ENCODE measurements at places on chromosomes 3 and 15.
A peak's percentile ranks its signal among the peaks of the same experiment; 100 is the strongest.

GRCh38 chr3:62260655-62261054 is 112.7 kb downstream of the FEZF2 start:
- DNase-seq = no peak

GRCh38 chr3:31004025-31004678 is 109.7 kb upstream of the GADL1 start:
- DNase-seq = no peak

DNA sequence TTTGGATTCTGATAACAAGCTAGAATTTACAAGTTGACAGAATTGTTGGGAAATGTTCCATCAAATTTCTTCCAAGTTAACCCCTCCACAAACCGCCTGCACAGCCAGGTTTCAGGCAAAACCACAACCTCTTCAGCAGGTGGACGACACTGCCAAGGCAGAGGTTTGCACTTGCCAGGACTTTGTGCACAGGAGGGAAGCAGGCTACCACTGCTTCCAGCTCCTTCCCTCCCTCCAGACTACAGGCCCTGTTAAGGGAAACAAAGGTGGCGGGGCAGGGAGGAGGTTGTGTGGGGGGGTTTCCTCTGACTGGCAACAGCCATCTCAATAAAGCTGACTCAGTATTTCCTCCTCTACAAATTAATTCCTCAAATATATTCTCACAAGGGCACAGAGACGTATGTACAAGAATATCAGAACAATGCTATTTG is 42.2 kb downstream of the TBC1D2B start:
- no peak for DNase-seq

DNA sequence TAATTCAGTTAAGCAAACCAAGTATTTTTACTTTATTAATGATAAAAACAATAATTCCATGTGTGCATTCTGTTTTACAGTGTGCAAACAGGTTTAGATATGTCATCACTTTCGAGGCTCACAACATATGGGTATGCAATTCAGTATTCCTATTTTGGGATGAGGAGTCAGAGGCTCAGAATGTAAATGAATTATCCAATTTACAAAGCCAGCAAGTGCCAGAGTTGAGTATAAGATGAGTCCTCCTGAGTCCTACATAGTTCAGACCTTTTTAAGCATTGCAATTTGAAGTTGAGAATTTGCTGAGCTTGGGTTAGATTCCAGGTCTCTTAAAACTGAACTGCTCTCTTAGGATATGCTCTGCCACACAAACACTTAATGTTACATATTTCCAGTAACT is 424.2 kb upstream of the ROBO2 start:
- no peak for DNase-seq

DNA sequence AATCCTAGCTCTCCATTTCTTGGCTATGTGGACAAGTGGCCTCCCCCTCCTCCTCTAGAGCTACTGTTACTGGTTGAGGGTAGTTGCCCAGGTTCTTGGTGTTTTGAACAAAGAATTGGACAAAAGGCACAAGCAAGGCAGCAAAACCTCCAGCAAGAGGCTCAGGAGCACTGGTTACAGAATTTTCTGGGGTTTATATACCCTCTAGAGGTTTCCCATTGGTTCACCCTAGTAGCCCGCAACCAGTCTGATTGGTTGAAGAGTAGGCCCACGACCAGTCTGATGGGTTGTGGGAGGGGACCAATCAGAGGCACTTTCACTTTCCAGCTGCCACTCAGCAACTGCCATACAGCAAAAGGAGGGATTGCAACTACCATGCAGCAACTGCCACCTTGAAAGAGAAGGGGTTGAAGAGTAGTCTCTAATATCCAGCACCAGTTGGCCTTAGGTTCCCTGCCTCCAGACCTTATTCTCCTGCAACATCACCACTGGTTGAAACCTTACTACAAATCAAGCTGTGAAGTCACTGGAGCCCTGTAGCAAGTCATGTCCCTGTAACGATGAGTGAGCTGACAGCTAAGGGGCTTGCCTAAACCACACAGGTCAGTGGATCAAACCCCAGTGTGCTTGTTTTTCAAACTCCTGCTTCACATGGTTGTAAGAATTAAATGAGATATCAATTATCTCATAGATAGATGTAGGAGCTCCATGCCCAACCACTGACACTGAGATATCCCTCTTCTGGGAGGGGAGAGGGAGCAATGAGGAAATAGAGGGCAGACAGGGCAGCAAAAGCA is 2.9 kb upstream of the C15orf39 start:
- DNase-seq = no peak

DNA sequence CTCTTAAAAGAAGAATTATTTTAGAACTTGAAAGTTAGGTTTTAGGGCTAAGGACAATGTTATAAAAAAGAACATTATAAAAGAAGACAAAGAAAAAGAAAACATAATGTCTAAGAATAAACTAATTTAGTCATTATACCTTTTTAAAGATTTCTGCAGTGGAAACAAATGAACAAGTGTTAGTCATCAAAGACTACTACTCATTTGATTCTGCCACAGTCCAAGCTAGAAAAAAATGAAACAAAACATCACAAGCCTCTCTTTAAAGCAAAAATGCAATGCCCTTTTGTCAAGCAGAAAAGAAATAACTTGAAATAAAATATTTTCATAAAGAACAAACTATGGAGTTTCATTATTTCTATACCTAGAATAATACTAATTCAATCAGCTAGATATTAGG is 102.0 kb downstream of the TBC1D5 start:
- DNase-seq = no peak

GRCh38 chr15:42137461-42138261 is 18.8 kb downstream of the PLA2G4F start:
- DNase-seq = peak; percentile 66

DNA sequence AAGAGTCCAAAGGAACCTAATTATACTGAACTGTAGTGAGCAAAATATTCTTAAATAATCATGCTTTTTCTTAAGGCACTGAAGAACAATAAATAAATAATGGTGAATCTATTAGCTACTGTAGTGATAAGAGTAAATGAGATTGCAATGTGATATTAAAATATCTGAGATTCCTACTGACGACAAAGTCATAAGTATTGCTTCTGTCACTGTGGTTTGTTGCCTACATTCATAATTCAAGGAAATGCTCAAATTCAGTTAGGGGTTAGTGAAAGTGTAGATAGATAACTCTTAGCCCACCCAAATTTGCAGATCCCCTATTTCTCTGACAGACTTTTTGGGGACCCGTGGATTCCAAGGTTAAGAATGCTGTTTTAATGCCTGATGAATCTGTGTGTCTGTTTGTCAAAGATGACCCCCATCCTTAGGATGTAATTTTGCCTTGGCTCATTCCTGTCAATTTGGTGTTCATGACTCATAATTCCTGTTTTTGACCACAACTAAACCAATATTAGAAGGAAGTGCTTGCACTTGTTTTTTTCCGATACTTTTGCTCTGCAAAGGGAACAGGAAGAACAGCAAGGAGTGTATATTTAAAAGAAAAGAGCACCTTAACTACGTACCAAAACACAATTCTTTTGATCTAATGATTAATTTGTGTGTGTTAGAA is 86.7 kb downstream of the MAGI1 start:
- no peak for DNase-seq

GRCh38 chr3:104190681-104191080 is 1176.0 kb upstream of the ALCAM start:
- DNase-seq = no peak

GRCh38 chr3:98376631-98377030 is 13.8 kb upstream of the OR5K3 start:
- DNase-seq = no peak

DNA sequence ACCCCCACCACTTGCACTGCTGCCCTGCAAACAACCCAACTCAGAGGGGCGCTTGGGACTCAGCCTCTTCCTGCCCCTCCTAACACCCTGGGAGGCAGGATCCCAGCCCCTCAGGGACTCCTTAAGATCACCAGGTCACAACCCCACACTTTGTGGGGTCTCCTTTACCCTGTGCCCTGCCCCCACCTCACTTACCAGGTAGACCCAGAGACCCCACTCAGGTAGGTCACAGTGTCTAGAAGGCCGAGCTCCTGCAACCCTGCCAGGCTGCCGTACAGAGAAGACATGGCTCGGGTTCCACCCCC is 9.1 kb downstream of the PLA2G4F start:
- no peak for DNase-seq

DNA sequence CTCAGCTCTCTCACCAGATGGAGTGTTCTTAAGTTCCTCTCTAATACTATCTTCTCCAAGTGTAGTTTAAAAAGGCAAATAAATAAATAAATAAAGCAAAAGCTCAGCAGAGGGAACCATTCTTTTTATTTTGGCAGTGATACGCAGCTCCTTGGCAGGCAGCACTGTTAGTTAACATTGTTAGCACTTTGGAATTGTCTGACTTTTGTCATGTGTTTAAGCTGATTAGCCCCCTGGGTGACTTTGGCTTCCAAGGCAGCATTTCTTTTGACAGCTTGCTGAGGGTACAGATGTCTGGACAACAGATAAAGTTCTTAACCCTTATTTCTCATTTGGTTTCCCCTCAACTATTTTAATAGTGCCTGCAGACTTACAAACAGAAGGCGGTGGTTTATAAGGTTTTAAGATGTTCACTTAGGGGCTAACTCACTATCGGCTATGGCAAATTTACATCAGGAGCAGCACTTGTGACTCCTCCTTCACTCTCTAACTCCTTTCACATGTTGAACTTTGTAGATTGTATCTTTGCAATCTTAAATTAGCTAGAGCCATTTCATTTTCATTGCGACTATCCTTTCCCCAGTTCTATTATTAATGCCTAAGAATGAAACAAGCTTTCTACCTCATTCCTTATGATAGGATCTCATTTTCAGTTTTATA is 213.4 kb downstream of the ZBBX start:
- DNase-seq = no peak

DNA sequence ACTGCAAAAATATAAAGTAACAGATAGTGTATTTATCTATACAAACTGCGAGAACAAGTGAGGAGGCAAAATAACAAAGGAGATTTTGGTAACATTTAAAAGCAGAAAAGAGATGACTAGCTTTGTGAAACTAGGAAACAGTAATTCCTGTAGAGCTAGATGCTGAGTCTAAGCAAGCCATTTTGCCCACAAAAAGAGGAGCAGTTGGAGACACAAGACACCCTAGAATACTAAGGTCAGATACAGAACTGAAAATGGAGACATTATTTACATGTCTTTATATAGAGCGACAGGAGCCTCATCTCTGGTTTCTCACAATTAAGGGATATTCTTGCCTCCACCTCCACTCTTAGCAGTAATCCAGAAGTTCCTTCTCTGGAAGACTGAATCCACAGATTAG is 732.4 kb upstream of the GBE1 start:
- no peak for DNase-seq
